ENCODE measurements at places on chromosomes 16 and 17.
A peak's percentile ranks its signal among the peaks of the same experiment; 100 is the strongest.

DNA sequence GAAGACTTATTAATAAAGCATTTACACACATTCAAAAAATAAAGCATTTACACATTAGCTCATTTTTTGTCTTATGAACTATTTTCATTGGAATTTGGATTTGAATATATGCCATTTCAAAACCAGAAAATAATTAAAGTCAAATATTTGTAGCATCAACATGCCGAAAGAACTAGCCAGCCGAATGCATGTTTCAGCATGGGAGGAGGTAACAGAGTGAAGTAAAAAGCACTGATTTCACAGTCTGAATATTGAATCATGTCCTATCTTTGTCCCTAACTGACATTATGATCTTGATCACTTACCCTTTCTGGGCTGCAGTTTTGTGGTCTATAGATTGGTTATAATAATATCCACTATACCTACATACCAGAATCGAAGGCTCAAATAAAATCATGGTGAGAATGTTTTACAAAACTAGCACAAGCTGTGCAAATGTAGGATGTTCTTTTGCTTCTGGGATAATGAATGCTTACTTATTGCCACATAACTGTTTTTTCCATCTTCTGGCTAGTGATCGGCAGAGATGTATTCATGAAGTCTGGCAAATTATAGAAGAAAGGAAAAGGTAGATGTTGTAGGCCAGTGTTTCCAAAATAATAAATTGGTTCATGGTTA, 84.7 kb downstream of the TUBD1 start:
- no peak for DNase-seq

GRCh38 chr17:40369923-40370322, 5.4 kb upstream of the GJD3 start:
- no peak for DNase-seq

DNA sequence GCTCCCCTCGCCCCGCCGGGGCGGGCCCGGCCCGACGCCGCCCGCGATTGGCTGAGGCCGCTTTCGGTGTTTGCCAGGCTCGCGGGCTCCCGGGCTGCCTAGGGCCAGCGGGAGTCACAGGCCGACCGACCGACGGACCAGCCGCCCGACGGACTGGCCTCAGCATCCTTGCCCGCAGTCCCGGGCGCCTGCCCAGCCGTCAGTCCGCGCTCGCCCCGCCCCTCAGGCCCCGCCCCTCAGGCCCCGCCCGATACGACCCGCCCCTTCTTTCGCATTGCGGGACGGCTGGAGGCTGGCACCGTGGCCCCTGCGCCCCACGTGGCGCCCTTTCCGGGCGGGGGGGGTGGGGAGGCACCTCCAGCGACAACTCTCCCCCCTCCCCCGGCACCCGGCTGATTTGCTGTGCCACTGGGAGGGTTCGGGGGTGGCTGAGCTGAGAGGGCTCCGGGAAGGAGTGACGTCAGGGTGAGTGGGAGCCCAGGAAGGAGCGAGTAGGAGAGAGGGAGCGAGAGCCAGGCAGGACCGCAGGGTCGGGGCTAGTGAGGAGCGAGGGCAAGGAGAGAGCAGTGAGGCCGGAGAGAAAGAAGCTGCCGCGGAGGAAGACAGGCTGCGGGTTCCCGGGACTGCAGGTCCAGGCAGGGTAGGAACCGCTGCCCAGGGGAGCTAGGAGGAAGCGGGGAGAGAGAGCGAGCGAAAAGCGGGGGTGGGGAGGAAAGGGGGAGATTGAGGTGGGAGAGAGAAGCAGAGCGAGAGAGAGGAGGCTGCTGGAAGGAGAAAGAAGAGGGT, at the start of gene ASPHD1:
ASPHD1 (plus strand) TSS at position 387 of the 786 bp plus-strand sequence. CDS start 484 bp downstream, outside the sequence.
- DNase-seq = peak; percentile 51

DNA sequence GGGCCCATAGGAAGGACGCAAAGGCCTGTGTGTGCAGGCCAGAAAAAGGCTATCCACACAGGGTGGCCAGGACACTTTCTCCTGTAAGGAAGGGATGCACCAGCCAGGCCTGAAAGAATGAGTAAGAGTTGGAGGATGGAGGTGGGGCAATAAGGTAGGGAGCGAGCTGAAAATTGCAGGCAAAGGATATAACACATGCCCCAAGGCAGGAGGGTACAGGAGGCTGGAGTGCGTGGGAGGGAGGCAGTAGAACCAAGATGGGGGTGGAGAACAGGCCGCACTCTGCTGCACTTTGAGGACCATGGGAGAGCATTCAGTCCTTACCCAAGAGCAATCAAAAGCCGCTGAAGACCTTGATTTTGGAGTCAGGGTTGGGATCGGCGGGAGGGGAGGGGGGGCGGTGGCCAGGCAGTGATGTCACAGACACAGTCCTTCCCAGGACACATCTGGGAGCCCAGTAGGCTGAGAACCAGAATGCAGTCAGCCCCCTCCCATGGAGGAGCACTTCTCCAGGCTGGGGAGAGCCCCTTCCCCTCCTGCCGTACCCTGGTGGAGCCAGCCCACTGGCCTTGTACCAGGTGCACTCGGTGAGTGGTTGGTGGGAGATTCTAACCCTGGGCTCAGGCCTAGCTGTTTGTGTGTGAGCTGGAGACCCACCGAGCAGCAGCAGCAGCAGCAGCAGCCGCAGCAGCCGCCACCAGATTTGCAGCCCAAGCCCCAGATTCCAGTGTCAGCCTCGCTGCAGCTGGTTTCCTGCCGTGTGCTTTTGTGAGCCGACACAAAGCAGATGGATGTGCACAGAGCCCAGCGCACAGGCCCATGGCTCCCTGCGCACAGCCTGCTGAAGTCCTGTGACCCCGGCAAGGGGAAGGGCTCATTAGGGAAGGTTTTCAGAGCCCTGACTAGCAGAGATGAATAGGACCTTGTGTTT, 17.5 kb downstream of the ANKRD40 start:
- DNase-seq = no peak

DNA sequence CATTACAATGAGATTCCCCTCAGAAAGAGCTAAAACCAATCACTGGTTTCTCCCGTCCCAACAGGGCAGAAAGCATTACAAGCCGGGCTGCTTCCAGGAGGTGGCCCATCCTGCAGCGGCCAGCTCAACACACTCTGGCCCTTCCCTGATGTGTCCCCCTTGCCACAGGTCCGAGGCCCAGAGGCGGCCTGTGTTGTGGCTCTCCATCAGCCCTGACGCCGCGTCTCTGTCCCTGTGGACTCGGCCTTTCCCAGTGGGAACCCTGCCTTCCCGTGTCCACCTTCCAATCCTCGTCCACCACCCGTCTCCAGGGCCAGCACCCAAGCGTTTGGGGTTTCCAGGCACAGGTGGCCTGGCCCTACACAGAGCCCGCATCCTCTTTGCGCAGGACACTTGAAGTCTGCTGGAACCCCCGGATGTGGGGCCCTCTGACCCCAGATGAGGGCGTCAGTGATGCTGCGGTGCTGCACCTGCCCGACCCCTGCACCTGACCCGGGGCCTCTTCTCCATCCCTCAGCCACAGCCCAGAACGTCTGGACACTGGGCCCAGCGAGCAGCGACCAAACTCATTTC, 21.1 kb downstream of the RAB40B start:
- DNase-seq = no peak

- no peak for DNase-seq
Measured at GRCh38 chr16:77457046-77457445, 22.2 kb upstream of the ADAMTS18 start.

DNA sequence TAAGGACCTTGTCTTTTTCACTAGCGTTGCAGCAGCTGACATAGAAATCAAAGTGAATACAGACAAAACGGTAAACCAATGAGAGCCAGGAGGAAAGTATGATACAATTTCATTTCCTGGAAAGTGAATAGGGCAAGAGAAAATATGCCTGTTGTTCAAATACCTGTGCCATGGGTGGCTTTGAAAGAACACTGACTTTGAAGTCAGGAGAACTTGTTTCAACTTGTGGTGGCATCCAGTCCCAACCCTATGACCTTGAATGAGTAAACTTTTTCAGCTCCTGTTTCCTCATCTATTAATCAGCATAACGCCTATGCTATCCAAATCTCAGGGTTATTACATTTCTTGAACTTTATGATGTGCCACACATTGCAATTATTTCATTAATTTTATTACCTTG, 173.7 kb upstream of the HS3ST3A1 start:
- no peak for DNase-seq

DNA sequence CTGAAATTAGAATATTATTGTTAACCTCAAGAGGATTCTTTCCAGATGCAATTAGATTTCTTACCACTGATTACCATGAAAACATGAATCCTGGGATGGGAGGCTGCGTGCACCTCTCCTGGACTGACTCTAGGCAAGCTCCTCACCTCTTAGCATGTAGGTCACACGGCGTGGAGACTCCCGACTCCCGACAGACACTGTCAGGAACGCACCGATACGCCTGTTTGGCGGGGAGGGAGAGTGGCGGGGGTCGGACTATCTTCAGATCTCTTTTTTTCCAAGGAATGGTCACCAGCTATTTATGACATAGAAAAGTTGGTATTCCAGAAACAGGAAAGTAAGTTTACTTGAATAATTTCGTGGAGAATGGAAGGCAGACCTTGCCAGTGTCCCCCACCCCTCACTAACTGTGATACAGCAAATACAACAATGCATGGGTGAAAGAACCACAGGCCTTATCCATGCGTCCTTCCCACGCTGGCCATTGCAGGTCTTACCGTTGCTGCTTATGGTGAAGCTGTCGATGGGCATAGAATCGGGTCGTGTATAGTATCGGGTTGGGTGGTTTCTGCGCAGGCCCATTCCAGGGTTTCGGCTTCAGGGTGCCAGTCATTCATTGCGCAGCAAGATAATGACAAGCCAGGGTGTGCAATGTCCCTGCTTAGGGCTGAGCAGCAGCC, 62.6 kb upstream of the ENDOV start:
- DNase-seq = no peak

DNA sequence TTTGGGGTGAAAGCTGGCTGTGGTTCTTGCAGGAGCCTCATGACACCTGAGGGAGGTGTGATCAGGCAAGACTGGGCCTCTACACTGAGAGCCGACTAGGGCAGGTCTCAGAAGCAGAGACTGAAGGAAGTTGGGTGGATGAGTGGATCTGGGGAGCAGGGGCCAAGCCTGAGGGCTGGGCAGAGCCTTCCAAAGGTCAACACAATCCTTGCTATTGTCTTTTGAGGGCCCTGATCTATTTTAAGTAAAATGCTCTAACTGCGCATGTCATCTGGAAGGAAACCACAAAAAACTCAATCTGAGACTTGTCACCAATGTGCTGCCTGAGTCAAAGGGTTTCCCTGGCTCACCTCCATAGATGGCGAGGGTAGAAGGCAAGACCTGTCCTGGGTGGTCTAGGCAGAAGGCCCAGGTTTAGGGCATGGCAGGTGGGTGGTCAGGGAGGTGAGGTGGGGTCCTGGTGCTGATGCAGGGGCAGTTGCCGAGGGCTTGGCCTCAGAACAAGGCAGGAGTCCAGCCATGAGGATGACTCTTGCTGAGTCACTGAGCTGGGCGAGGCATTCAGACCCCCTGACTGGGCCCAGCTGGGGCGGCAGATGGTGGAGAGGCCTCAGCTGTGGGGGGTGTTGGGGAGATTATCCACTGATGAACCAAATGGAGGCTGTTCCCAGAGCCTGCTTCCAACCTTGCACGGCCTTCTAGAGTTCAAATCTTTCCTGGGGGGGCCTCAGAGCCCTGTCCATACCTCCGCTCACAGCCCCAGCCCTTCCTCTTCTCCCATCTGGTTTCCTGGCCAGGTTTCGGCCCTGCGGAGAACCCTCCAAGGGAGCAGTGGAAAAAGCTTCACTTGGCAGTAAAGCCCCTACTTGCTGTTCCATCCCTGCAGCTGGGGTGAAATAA, 5.1 kb downstream of the MVP start:
- peak; percentile 61 for DNase-seq

DNA sequence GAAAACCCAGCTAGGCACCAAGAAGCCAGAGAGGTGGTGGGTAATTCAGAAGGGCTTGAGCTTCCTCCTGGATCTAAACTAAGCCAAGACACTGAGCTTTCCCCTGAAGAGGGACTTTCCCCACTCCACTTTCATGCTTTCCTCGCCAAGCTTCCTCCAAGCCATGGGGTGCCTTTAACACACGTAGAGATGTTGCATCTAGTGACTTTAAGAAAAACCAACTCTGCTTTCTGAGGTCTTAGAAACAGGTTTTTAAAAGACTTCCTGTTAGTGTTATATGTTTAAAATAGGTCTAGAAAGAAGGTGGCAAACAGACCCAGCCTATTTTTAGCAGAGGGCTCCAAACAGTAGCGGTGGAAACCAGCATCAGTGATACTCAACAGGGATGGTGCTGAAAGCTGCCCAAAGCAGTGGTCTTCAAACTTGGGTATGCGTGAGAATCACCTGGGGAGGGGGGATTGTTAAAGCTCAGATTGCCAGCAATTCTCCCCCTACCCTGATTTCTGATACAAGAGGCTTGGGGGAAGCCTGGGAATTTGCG, 585.6 kb downstream of the CDH13 start:
- DNase-seq = no peak

GRCh38 chr16:50166511-50167500, 13.7 kb downstream of the TENT4B start:
- no peak for DNase-seq

GRCh38 chr16:3607161-3607560, 4.2 kb downstream of the SLX4 start:
- DNase-seq = no peak

DNA sequence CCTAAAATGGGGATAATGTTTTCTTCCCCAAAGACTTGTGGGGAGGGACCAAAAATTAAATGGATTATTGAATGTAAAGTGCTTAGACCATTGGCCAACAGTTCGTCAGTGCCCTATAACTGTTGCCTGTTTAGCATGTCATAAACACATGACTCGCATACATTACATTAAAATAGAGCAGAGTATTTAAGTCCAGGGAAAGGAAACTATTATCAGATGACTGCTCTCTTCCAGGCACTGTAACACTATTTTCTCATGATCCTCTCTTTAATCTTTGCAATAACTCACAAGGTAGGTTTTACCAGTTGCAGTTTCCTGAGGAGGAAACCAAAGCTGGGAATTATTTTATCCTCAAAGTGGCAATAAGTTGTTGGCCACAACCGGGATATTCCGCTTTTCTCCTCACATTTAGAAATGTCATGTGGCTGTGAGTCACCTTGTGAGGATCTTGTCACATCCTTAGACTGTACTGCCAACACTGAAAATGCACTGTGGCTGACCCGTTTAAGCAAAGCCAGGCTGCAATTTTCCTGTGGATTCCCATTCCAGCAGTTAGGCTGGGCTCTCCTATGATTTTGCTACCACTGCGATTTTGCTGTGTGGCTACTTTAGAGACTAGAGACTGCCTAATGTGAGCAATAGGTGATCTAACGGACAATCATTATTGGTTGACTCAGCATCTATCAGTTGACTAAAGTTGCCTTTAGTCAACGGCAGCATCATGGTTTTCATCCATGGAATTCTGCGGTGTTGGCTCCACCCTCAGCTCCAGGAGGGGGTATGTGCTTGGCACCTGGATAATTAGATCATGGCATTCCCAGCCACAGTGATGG, 58.3 kb upstream of the DHX40 start:
- no peak for DNase-seq

- DNase-seq = peak; percentile 86
Measured at GRCh38 chr16:29710227-29711219, 31.5 kb downstream of the QPRT start.

GRCh38 chr16:22373662-22374310, 633 bp downstream of the CDR2 start:
- peak; percentile 33 for DNase-seq

GRCh38 chr16:4016658-4017057, 99.6 kb downstream of the ADCY9 start:
- DNase-seq = peak; percentile 29

GRCh38 chr17:3033741-3034577, 29.4 kb downstream of the OR1D5 start:
- no peak for DNase-seq

GRCh38 chr17:32998111-32998886, 6.7 kb downstream of the SPACA3 start:
- DNase-seq = peak; percentile 61

GRCh38 chr17:63162406-63163157, 196.5 kb downstream of the TANC2 start:
- DNase-seq = no peak

- no peak for DNase-seq
Measured at GRCh38 chr17:28018439-28019070, 23.9 kb upstream of the NLK start.

GRCh38 chr16:29915590-29916247, 10.3 kb downstream of the KCTD13 start:
- no peak for DNase-seq
